ENCODE measurements at places on chromosomes 6 and 20.
A peak's percentile ranks its signal among the peaks of the same experiment; 100 is the strongest.

- DNase-seq = no peak
These were observed 66.1 kb downstream of the EFCAB8 start for GRCh38 chr20:32924781-32925180.

- DNase-seq = peak; percentile 12
These were observed 510.5 kb upstream of the MAP3K7 start for GRCh38 chr6:91097364-91097763.

- DNase-seq = no peak
These were observed 158.3 kb downstream of the OPRM1 start for GRCh38 chr6:154197196-154197860.

- no peak for DNase-seq
These were observed 2.1 kb downstream of the C6orf141 start for GRCh38 chr6:49552596-49552995.

DNA sequence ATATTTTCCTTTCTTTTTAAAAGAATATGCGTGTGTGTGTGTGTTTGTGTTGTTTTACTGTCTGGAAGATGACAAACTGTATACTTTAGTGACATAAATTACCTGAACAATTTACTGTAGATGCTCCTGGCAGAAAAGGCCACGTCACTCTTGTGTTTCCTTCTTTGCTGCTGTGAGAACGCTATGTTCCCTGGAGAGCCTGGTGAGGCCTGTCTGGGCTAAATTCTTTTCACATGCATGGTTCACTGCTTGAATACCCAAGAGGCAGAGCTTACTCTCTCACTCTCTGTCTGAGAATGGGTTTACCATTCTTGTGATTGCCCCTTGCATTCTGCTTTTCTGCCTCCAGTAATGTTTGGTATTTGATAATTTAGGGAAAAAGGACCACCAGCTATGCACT, 64.3 kb downstream of the EDN1 start:
- DNase-seq = no peak

GRCh38 chr6:7282097-7282906, 30.7 kb downstream of the SSR1 start:
- no peak for DNase-seq

Measured in hippocampal formation (tissue), 2 donors.